ENCODE measurements at places on chromosomes 5 and 9.

DNA sequence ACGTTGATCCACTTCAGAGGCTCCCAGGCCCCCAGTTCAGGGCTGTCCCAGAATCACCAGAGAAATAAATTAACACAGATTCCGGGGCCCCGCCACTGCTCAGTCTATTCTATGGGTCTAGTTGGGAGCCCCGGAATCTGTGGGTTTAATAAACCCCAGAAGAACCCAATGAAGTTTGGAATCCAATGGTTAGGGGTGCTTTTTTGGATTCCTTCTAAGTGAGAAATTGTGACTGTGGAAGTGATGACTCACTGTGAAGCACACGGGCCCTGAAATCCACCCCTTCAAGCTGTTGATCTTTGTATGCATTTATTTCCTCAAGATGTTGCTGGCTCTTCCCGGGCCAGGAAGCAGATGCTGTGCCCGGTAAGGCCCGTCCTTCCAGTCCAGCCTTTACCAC, 57.3 kb upstream of the SLC28A3 start:
- DNase-seq: no peak

GRCh38 chr5:14944350-14944739, 72.8 kb upstream of the ANKH start:
- DNase-seq: no peak

DNA sequence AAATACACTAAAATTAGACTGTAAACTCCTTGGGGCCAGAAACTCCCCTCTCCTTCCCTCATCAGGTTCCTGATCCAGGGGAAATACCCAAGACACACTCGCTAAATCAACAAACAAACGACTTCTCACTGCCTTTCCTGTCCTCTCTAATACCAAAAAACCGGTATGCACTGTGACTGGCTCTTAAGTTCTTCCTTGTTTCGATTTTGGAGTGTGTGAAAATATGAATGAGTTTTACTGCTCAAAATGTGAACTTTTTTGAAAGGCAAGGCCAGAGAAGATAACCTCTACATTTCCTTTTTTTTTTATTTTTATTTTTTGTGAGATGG, 81.1 kb upstream of the EPB41L4B start:
- no peak for DNase-seq

GRCh38 chr9:93731963-93732362, 155.6 kb downstream of the PHF2 start:
- DNase-seq: no peak

GRCh38 chr5:149432911-149433401, 53.9 kb upstream of the IL17B start:
- DNase-seq: no peak

- no peak for DNase-seq
These were observed 3.6 kb upstream of the OLFM1 start for GRCh38 chr9:135083831-135084230.

GRCh38 chr5:73917433-73917832, 291.4 kb downstream of the ARHGEF28 start:
- DNase-seq: no peak

DNA sequence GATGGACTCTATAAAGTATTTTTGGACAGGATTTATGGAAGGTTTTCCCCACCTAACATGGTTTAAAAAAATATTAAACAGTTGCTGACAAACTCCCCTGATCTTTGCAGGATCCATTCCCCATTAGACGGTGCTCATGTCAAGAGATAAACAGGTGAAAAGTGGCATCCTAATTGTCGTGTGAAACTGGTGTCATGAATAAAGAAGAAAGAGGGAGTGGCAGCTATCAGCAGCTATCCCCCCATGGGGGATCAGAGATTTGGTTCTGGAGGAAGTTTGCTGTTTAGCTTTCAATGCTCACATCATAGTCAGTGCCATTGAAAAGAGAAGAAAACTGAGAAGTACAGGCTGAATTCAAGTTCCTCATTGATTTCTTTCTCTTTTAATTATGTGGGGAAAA, 329.3 kb upstream of the BRINP1 start:
- DNase-seq: no peak

DNA sequence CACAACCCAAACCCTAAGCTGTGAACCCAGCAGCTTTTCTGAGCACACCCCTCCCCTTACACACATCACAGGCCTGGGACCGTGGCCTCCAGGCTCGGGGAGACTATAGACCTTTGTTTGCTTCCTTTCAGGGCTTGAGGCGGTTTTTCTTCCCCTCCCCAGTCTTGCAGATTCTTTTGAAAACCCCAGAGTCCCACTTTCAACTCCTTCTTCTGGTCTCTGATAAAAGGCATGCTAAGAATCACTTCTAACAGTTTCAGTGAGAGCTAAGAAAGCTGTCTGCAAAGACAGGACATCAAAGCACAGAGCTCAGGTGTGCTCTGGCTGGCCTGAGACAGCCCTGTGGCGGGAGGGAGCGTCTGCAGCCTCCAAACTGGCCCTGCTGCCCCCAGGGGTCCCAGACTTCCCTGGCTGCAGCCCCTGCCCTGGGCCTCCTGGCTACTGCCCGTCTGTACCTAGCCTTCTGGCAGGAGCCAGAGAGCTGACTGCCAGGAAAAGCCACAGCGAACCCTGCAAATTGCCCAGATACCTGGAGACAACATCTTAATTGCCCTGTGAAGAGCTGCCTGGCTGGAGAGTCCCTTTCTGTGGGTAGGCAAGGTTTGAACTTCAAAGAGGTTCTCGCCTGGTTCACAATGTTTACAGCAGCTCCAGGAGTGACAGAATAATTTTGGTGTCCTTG, 138.9 kb downstream of the GADD45G start:
- DNase-seq: peak; percentile 21

DNA sequence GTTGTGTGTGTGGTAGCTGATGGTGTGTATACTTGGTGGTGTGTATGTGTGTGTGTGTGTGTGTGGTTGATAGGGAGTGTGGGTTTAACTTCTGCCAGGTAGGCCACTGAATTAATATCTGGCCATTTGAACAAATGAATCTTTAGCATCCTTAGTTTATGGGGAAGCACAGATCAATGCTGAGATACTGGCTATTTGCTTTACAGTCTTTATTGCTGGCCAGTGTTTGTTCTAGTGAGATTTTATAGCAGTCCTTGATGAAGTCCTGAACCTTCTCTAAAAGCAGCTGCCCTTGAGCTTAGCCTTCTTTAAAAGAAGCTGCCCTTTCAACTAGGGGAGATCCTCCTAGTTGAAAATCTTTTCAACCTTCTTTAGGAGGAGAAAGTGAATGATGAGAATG, 69.3 kb downstream of the MACIR start:
- DNase-seq: no peak

GRCh38 chr9:5910413-5911057, 19.8 kb downstream of the MLANA start:
- peak; percentile 28 for DNase-seq

DNA sequence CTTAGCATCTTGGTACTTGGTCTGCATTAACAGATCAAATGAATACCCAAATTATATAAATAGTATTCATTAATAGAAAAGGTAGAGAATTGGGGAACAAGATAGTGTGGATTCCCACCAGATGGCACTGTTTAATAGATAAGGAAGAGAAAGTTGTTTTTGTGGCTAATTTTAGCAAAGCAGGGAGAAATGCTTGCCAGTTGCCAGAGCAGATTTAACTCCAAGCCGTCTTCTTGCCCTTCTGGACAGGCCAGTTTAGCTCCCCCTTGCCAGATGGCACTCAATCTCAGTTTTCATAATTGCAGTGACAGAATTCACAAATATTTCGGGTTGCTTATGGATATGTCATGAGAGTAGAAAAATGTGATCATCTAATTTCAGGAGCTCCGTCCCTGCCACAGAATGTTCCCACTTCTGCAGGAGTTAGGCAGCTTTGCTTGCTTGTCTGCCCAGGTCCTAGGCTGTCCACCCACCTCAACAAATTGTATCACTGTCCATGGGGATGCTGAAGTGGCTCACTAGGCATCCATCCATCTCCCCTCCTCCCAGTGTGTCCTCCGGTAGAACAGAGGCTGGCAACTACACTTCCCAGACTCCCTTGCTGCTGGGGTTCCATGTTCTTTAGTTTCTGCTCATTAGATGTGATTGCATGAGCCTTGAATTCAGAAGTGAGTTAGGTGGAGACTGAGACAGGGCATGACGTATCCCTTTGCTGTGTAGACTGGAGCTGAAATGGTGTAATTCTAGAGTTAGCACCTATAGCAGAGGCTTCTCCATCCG, 11.8 kb upstream of the HEXB start:
- DNase-seq: no peak

GRCh38 chr9:86500031-86500430, 145.8 kb upstream of the TUT7 start:
- no peak for DNase-seq

DNA sequence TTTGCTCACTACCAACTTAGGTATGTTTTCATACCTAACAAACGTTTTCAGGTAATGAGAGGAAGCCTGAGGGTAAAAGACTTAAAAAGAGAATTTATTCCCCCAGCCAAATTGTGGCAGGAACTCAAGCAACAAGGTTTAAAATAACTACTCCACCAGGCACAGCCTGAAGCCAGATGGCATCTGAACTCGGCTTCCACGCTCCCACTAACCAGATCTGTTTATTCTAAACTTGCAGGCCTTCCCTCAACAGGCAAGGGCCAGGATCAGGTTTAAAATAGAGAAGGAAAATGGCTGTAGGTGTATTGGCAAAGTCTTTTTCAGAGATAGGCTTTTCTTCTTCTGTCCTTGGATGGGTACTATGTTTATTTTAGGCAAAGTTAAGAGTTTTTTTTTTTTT, 89.4 kb downstream of the OTULIN start:
- no peak for DNase-seq

GRCh38 chr5:97096191-97096590, 46.2 kb downstream of the LIX1 start:
- no peak for DNase-seq

GRCh38 chr5:108801776-108802175, 54.1 kb downstream of the FER start:
- no peak for DNase-seq

- no peak for DNase-seq
These were observed 65.1 kb upstream of the CCDC152 start for GRCh38 chr5:42691413-42691937.

DNA sequence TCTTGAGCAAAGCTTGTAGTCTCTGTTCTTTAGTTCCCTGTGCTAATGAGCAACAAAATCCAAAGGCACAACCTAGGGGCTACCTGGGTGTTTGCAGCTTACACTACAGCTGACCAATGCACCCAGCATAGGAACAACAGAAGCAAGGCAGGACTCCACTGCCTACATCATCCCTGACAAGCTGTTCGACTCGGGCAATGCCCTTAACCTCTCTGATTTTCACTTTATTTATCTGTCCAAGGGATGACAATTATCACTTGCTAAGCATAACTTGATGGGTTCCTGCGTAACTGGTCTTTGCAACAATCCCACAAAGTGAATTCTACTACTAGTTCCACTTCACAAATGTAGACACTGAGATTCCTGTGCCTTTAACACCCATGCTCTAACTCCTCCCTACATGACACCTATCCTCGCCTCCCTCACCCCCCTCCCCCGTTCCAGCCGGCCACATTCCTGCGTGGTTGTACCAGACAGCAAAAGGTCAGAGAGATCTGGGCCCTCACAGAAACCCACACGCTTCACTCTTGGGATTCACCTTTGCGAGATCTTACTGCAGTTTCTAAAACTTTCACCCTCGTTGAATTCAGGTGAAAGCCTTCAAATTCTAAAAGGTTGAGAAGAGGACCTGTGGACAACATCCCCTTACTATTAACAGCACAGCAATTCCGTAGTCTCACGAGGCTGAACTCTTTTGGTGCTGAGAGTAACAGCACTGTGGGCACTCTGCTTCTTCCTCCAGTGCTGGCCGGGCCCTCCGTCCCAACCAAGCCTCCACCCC, 995 bp downstream of the IPPK start:
- peak; percentile 44 for DNase-seq

DNA sequence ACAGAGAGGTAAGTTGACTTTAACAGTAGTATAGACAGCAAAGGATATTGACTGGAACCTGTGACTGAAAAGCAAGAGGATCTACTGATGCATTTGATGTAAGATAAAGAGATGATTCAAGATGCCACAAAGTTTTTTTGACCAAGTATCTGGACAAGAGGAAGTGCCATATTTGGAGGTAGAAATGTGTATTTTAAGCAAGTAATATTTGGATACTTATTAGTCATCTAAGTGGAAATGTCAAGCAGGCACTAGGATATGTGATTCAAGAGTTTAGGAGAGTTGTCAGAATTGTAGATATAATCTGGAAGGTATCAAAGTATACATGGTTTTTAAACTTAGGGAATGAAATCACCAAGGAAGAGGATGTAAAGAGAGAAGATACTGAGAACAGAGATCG, 686.1 kb upstream of the CHD1 start:
- DNase-seq: no peak

DNA sequence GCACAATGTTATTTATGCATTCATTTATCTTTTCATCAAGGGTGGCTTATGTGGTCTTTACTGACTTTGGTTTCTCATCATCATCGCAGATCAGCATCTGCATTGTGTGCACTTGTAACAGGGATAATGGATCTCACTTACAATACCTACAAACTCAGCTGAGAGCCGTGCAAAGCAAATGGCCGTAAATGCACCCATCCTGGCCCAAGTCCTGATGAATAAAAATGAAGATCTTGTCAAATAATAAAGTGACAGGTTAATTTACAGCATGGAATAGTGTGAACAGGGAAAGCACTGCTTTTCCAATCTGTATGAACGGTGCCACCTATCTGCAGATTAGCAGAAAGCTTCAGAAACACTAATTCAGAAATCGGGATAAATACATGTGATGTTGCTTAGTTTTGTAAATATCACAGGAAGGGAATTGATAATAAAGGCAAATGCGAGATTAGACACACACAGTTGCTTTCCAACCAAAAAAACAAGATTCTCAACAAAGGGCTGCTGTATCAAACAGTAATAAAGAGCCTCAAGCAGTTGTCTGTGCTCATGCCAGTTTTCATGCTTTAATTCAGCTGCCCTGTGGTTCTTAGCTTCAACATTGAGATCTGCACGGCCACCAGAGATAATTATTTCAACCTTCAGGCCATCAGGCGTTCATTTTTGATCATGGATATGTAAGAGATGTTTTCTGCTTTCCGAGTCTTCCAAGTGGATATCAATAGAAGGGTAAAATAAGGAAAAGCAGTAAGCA, 153.4 kb upstream of the POU5F2 start:
- DNase-seq: no peak

GRCh38 chr5:143772621-143773020, 39.3 kb upstream of the HMHB1 start:
- DNase-seq: no peak

All from stimulated activated CD4-positive, alpha-beta T cell treated with anti-CD3 and anti-CD28 coated beads, Interleukin-12 subunit alpha, Interleukin-12 subunit beta, amount 100 ng/mL, for 48 hours (primary cell).